SHP77 (cell line): ENCODE measurements at places on chromosomes 1 and 21.

DNA sequence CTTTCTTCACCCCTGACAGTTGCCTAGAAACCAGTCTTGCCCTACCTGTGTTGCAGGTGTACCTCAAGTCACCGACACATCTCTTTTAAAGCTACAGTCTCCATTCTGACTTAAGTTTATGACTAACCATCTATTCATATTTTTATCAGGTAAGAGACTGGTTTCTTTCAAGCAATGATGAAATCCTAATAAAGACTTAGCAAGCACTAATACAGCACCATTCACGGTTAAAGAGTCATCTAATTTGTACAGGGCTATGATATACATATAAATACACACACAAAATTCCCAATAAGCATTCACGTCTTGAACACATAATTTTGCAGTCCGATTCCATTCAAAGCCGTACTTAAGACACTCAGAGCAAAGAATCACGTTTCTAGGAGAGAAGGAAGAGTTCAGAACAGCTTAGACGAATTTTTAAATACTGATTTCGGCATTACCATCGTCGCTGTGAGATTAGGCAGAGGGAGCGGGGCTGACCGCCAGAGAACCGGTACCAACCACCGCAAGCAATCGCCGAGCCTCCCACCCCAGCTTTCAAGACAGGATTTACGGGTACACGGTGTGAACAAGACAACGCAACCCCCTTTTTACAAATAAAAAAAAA is 943 bp downstream of the ERRFI1 start:
- no peak for DNase-seq

DNA sequence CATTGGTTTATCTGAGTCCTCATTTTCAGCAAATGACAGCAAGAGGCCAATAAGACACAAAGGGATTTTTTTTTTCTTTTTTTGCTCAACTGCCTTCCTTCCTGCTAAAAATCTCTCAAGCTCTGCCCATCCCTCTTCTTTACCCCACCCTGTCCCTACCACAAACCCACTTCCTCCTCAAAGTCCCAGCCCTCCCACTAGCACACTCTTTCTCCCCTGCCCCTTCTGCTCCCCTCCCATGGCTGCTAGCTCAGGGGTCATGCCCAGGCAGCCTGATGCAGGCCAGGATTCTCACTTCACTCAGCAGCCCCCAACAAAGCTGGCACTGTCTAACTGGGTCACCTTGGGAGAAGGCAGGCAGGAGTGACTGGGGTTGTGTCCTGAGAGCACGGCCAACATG is 28.8 kb upstream of the PPP2R5A start:
- DNase-seq: no peak

DNA sequence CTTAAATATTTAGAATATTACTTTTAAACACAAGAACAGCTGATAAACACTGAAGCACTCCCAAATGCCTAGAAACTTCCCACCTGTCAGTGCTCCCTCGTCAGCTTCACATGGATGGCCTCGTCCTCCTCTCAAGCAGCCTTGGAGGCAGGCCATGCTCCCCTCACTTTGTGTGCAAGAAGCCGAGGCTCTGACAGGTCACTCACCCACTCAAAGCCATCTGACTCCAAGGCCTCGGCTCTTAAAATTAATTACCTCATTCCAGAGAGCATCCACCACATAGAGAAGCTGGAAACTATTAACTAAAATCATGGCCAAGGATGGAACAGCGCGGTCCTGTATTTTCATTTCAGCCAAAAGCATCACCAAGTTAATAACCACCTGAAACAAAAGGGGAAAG is 17.8 kb downstream of the LBR start:
- DNase-seq: no peak

DNA sequence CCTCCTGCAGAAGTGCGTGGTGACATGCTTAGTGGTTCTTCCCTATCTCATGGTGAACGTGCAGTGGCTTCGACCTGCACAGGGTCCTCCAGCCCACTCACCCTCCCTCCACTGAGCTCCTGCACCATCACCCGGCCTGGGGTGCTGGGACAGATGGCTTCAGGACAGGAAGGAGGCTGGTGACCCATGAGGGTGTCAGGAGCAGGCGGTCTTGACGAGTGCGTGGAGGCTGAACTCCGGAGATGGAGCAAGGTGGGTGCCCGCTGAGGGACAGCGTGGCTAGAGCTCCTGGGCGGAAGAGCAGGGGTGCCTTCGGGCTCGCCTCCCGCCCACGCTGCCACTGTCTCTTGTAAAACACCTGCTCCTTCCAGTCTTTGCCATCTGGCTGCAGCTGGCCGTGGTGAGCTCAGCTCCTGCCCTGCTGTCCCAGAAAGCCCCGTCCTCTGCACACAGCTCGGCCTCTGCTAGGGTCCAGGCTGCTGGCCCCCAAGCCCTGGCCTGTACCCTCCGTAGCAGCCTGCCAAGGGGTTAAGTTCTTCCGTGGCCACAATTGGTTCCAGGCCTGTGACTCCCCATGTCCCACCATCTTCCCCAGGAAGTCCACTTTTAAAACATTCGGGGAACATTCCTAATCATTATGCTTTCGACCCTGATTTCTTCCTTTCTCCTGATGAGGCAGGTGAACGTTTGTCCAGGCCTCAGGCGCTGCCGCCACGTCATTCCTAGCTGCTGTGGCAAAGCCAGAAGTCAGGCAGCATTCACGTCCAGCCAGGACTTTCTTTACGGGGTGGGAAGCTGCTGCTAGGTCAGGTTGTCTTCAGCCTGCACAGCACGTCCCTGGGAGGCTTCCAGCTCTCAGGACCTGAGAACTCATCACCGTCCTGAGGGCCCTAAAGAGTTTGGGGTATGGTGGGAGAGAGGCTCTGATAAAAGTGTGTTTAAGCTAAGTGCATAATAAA is 8.1 kb downstream of the KRTAP10-1 start:
- DNase-seq: peak; percentile 24

GRCh38 chr1:114076308-114076707 is 77.4 kb downstream of the SYT6 start:
- no peak for DNase-seq

- peak; percentile 91 for DNase-seq
Measured at GRCh38 chr1:64505944-64506655, 36.2 kb downstream of the CACHD1 start.

DNA sequence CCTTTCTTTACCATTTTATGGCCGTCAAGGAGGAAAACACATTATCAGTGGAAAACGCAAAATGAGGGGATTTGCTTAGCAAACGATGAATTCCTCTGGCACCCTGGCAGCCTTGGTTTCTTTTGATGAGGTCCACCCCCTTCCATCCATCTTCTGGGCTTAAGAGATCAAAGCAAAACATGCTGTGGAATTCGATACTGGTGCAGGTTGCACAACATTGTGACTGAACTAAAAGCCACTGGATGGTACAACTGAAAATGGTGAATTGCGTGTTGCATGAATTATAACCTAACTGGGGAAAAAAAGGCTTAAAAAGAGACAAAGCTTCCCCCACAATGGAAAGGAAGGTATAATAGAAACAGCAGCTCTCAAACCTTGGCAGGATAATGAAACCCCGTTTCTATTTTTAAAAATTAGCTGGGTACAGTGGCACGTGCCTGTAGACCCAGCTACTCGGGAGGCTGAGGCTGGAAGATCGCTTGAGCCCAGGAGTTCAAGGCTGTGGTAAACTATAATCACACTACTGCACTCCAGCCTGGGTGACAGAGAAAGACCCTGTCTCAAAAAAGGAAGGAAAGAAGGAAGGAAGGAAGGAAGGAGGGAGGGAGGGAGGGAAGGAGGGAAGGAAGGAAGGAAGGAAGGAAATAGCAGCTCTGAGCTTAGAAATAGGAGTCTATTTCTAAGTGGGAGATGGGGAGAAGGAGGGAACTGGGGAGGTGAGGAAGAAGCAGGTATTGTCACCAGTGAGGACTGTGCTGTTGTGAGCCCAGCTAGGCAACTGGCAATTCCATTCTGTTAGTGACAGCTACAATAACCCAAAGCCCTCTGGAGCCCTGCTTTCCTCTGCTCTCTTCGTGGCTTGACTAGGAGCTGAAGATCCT is 29.0 kb upstream of the LGALS8 start:
- no peak for DNase-seq

GRCh38 chr1:24930260-24931145 is at the start of gene RUNX3:
TSS of gene RUNX3 (minus strand) at chr1:24930276. CDS start at chr1:24929868, 408 bp downstream.
- no peak for DNase-seq

DNA sequence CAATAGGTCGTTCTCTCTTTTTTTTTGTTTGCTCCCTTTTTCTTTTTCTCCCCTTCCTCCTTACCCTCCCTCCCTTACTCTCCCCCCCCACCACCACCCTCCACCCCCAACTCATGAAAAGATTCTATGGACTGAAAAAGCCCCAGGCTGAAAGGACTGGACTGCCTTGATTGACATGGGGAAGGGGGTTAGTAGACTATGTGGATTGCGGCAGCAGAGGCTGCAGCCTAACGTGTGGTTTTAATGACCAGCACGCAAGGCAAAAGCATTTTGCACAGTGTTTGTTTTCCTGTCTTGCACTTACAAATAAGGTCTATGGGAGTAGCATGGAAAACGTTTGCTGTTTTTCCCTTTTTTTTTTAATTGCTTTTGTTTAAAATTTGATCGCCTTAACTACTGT is 5.5 kb downstream of the ZBTB18 start:
- DNase-seq: no peak

- no peak for DNase-seq
Measured at GRCh38 chr1:52600533-52601179, 1.5 kb upstream of the GPX7 start.

DNA sequence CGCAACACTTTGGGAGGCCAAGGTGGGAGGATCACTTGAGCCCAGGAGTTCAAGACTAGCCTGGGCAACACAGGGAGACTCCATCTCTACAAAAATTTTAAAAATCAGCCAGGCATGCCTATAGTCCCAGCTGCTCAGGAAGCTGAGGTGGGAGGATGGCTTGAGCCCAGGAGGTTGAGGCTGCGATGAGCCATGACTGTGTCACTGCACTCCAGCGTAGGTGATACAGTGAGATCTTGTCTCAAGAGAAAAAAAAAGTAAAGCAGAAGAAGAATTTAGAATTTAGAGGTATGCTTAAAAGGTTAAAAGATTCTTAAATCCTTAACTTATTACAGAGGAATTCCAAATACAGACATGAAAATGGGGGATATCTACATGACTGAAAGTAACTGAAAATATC is 79.5 kb downstream of the SMYD3 start:
- no peak for DNase-seq

GRCh38 chr1:116680752-116681151 is 13.2 kb upstream of the IGSF3 start:
- DNase-seq: no peak

GRCh38 chr1:96524100-96524499 is 197.5 kb upstream of the PTBP2 start:
- no peak for DNase-seq

DNA sequence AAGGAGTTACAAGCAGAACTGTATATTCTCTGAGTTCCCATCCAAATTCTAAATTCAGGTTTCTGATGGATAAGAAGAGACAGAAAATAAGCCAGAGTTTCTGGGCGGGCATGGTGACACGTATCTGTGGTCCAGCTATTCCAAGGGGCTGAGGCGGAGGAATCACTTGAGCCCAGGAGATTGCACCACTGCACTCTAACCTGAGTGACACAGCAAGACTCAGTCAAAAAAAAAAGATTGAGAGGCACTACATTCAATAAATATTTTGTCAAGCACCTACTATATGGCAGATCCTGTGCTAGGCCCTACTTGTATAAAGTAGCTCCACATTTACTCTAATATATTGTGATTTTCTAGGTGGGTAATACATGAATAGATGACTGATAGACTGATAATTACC is 6.4 kb upstream of the FRRS1 start:
- DNase-seq: no peak
